ENCODE measurements at places on chromosomes 5 and 9. TPM values are rescaled to one million over a fixed set of nuclear protein-coding genes. Genes with fewer than 3 reads are reported as not detected.

DNA sequence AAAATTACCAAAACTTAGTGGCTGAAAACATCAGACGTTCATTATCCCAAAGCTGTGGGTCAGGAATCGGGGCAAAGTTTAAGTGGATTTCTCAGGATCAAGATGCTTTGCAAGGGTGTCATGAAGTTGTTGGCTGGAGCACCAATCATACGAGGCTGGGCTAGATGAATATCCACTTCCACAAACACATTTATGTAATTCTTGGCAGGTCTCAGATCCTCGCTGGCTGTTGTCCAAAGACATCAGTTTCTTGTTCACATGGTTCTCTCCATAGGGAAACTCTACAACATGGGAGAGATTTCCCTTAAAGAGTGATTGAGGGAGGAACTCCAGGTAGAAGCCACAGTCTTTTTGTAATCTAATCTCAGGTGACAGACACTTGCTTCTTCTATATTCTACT, 20.2 kb upstream of the CCDC192 start:
- no peak for DNase-seq

- no peak for DNase-seq
Observed at GRCh38 chr9:137369061-137369787, 53.7 kb downstream of the EXD3 start.

Gene PCDHB2
- 0.27 TPM for total RNA-seq

Gene SPINK13
- total RNA-seq: not detected
